ENCODE measurements at places on chromosomes 11 and 22. TPM values are rescaled to one million over a fixed set of nuclear protein-coding genes. Genes with fewer than 3 reads are reported as not detected.

GRCh38 chr11:44573333-44573732 lies 7.9 kb downstream of the CD82 start:
- DNase-seq = no peak

CCDC15 gene
- 2.1 TPM for total RNA-seq

DNA sequence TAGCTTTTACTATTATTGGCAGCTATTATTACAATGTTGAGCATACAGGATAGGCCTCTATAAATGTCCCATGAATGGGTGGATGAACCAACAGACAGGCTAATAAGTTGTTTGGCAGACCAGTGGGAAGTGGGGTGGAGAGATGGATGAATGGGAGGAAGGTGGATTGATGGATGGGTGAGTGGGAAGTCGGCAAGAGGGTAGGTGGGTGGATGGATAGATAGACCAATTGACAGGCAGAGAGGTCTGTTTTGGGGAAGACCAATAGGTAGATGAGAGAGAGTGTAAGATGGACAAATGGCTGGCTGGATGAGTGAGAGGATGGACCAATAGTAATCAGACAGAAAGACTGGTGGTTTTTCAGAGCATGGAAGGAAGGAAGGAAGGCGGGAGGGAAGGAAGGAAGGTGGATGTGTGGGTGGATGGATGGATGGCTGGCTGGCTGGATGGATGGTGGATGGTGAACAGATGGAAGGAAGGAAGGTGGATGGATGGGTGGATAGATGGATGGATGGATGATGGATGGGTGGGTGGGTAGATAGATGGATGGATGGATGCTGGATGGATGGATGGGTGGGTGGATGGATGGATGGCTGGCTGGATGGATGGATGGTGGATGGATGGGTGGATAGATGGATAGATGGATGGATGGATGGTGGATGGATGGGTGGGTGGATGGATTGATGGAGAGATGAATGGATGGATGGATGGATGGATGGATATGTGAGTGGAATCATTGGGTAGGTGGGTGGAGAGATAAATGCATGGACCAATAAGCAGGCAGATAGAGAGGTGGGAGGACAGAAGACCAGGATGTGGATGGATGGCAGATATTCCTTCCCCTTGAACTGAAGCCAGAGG lies 37.4 kb downstream of the RASD2 start:
- DNase-seq = no peak

DNA sequence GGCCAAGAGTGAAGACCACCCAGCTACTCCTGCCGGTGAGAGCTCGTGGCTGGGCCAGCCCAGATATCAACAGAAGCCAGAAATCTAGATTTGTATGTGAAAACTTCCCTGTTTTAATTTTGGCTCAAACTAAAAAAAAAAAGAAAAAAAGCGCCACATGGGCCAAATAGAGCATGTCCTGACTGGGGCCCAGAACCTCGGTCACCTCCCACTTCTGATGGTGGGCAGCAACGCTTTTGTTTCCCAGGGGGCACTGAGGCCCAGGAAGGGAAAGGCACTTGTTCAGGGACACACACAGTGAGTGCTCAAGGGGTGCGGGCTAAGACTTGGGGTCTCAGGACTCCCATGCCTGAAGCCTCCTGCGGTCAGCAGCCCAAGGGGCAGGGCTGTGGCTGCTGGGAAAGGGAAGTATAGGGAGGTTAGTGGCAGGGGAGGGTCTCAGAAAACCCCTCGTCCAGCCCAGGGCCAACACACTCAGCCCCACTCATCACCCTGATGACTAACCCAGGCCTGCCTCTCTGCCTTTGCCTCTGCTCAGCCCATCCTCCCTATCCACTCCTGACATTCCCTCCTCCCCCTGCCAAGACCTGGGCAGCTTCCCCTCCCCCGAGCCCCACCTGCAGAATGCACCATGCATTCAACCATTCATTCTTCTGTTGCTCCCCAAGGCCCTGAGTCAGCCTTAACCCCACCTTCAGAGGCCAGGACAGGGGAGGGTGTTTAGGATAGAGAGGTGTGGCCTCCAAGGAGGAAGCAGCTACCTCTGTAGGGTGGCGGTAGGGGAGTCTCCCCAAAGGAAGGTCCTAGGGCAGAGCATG lies 30.0 kb upstream of the TCF20 start:
- no peak for DNase-seq

NCAM1 gene
- 5.4 TPM for total RNA-seq

RBM7 gene
- total RNA-seq = 42.1 TPM

GRCh38 chr11:2867722-2868505 lies 17.7 kb downstream of the CDKN1C start:
- no peak for DNase-seq
